ENCODE measurements at places on chromosomes 12 and 14. TPM values are rescaled to one million over a fixed set of nuclear protein-coding genes. Genes with fewer than 3 reads are reported as not detected.

Gene AICDA
- not detected for polyA plus RNA-seq

Gene CIROP
- polyA plus RNA-seq, result not detected

Gene KRT6C
- polyA plus RNA-seq, result 0.56 TPM

Gene FGF6
- polyA plus RNA-seq, result not detected

Gene SPX
- polyA plus RNA-seq, result 14.1 TPM

Gene DHRS4L2
- polyA plus RNA-seq, result 51.4 TPM

Gene TMEM119
- polyA plus RNA-seq, result 14.7 TPM

Gene CDKL1
- 5.0 TPM for polyA plus RNA-seq

Gene ADSS1
- polyA plus RNA-seq, result 13.6 TPM

Gene FNTB
- 6.8 TPM for polyA plus RNA-seq

Gene AQP5
- 0.76 TPM for polyA plus RNA-seq

Gene SYT1
- 0.10 TPM for polyA plus RNA-seq

Gene KCNH5
- polyA plus RNA-seq, result 0.22 TPM

Gene LRRC43
- polyA plus RNA-seq, result not detected

Gene TEP1
- 5.4 TPM for polyA plus RNA-seq

Gene ZDHHC17
- 7.3 TPM for polyA plus RNA-seq

Gene FLVCR2
- polyA plus RNA-seq, result 1.2 TPM

Gene FOXM1
- 0.30 TPM for polyA plus RNA-seq

Gene CLEC6A
- not detected for polyA plus RNA-seq

All from adipose tissue (tissue), 3 donors.